A549 treated with ZK216348 at 1 μM for 4 hours (cell line): ENCODE measurements at places on chromosomes 7 and 10. TPM values are rescaled to one million over a fixed set of nuclear protein-coding genes. Genes with fewer than 3 reads are reported as not detected.

EPO gene
- total RNA-seq, result not detected in 5 replicates

NXPH1 gene
- total RNA-seq, result not detected in 5 replicates

ACBD7 gene
- total RNA-seq, result 0.67 to 1.4 TPM (median 0.84 TPM) in 5 replicates

ZNF804B gene
- total RNA-seq, result not detected in 5 replicates
